Activated CD8-positive, alpha-beta memory T cell treated with anti-CD3 and anti-CD28 coated beads for 36 hours (primary cell): ENCODE measurements at places on chromosomes 13 and 19. TPM values are rescaled to one million over a fixed set of nuclear protein-coding genes. Genes with fewer than 3 reads are reported as not detected.

Gene KASH5
- 0.15 TPM for total RNA-seq

Gene KMT2B
- total RNA-seq = 53.1 TPM

Gene ZNF492
- 2.0 TPM for total RNA-seq

Gene TARM1
- not detected for total RNA-seq

Gene PCDH20
- not detected for total RNA-seq

Gene LYPD3
- 2.2 TPM for total RNA-seq

Gene OXGR1
- not detected for total RNA-seq

Gene IRGC
- not detected for total RNA-seq

Gene ZNF486
- total RNA-seq = 11.2 TPM

Gene LHB
- total RNA-seq = not detected
